ENCODE measurements at places on chromosomes 11 and 22.

DNA sequence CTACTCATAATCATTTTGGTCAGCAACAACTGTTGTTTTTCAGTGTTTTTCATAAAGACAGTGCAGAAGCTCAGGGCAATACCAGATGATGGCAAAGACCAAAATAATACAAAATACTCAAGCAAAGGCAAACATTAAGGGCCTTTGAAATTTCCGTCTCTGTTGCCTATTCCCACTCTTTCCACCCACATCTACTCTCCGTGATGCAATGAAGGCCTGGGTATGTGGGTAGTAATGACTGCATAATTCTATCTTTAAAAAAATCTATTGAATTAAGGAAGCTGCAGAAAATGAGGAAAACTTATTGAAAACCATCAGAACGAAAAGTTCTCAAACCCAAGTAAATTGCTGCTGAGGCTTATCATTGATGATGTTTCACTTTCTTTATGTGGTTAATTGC lies 203.3 kb downstream of the MAML2 start:
- no peak for DNase-seq

DNA sequence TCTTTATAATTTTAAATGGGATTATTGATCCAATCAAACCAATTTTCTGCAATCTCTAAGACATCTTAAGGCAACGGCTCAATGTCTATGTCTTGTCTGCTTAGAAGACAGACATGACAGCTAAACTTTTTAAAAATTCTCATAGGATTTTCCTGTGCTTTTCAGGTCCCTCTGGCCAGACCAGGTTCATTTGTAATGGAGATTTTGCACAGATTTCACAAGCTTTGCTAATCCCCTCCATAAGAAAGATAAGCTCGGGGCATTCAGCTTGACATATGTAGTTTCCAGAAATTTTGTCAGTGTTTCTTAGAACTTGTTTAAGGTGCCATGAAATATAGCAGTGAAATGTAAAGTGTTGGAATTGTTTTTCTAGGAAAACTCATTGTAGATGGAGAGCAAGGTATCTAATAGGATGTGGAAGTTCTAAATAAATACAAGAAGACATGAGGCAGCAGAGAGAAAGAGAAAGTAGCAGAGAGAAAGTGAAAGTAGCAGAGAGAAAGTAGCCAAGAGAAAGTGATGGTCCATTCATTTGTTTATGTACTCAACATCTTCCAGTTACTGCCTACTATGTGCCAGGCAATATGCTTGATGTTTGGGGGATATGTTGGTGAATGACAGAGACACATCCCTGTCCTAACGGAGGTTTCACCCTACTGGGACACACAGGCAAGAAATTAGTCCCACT lies 219.1 kb upstream of the ARHGAP42 start:
- no peak for DNase-seq

GRCh38 chr11:23278121-23278520 lies 417.8 kb upstream of the CCDC179 start:
- no peak for DNase-seq

- DNase-seq: no peak
Observed at GRCh38 chr11:126722006-126722736, 278.4 kb downstream of the KIRREL3 start.

DNA sequence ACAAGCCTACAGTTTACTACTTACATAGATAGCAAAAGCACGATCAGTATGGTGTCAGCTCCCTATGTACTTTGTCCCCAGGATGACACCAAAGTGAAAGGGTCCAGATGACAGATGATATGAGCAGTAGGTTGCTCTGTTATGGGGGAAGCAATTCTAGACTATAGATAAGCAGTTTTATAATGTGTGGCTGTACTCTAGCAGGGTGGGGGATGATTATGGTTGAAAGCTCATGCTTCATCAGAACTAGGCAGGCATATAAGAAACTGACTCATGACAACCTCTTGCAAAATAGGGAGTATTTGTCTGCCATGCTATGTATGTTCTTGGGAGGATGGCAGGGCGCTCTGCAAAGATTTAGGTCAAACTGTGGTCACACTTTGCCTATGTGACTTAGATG lies 158.2 kb upstream of the ZBED5 start:
- DNase-seq: no peak

DNA sequence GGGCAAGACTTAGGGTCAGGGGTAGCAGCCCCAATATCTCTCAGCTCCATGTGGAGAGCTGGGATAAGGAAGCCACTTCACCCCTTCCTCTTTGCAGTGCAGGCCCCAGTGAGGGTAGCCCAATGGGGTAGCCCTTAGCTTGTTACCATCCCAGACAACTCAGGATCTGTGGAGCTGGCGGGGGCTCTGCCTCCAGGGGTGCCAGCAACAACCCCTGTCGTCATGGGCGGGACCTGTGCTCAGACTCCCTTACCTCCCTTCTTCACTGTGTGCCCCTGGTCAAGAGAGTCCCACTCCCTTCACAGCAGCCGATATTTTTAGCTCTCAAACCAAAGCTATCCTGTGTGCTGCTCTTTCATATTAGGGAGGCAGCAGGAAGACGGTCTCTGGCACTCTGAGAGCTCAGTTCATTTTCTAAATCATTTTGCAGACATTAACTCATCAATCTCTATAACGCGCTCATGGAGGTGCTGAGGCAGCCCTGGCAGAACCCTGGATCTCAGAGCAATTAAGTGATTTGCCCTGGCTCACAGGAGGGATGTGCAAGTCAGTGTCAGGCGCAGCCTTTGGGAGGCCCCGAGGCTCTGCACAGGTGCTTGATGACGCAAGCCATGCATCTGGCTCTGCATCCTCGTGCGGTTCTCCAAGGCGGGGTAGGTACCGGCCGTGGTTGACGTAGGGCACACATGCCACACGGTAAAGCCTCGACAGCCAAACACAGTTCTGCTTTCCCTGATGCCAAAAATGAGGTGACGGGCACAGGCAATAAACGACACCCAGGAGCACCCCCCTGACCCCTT lies 357.6 kb downstream of the SHANK2 start:
- DNase-seq: no peak

GRCh38 chr22:46750863-46751443 lies 11.5 kb upstream of the TBC1D22A start:
- DNase-seq: no peak

DNA sequence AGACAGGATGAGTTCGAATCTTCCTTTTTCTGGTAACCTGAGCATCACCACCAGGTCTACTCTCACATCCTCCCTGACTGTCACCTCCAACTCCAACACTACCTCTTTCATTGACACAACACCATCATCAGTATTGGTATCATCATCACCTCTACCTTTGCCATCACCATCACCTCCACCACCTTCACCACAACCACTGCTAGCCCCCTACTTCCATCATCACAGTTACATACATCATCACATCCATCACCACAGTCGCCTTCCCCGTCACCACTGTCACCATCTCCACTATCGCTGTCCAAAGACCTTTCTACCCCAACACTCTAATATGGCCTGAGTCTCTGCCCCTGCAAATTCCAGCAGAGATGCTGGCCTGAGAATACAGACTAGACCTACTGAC lies 1.4 kb upstream of the INPP5J start:
- DNase-seq: no peak

GRCh38 chr11:26297189-26297975 lies 34.5 kb upstream of the ANO3 start:
- peak; percentile 45 for DNase-seq

DNA sequence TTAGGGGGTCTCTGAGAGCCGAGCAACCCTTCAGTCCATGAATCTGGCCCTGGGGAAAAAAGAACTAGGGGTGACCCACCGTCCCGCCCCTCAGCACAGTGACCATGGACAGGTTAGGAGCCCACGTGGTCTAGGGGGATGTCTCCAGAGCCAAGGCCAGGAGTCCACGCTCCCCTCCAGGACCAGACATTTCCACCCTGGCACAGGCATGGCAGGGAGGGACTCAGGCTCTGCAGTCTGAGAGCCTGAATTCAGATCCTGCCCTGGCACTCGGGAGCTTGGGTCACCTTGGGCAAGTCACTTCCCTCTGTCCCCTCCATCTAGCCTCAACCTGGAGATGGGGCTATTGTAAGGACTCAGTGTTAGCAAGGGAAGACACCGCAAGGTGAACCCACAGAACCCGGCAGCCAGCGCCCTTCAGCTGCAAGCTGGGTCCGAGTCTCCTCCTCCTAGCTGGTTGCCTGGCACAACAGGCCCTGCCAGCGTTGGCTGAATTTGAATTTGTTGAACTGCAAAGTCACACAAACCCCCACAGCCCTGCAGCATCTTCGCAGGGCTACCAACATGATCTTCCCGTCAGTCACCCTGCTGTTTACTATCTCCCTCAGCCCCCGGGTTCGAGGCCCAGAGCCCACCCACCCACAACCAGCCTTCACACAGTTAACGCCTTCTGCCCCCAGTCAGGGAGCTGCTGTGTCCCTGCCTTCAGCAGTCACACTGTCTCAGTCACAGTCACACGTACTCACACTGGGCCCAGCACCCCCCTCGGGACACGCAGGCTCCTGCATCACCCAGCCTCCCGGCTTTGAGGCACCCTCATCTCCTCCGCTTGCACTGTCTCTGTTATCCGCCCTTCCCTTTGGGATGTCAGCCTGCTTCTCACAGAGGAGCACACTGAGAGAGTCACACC lies 603 bp upstream of the PDGFB start:
- DNase-seq: no peak

DNA sequence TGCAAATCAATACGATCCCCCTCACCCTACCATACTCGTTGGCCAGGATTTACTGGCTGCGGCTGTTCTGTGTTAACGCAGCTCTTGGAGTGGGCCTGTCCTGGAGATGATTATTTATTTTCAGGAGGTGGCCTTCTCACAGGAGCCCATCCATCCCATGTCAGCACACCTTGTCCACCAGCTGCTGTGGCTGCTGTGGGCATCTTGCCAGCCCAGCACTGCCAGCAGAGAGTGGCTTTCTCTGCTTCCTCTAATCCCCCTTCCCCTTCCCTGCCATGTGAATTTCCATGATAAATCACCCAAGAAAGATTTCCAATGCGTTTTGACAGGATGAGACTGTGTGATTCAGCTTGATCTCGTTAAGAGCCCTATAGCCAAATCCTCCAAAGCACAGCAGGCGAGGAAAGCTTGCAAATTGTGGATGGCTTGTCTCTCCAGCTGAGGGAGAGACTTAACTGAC lies 309.1 kb upstream of the C11orf87 start:
- no peak for DNase-seq

DNA sequence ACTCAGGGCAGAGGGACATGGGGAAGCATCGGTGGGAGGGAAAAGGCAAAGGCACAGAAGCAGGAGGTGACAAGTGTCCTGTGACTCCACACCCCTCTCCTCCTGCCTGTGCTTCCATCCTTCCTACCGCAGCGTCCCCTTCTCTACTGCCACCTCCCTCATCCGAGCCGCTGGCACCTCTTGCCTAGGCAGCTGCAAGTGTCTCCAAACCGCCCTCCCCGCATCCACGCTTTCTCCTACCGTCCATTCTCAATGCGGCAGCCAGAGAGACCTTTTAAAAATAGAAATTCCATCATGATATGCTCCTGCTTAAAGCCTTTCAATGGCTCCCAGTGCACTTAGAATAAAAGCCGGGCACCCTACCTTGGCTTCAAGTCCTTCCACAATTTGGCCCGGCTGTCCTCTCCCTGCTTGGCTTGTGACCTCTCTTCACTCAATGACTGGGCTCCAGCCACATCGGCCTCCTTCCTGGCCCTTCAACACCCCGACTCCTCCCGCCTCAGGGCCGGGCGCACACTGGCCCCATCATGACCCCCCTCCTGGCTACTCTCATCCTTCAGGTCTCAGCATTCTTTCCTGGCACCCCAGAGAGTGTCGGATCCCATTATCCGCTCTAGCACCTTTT lies 16.5 kb downstream of the LRRC10B start:
- DNase-seq: no peak

- no peak for DNase-seq
Observed at GRCh38 chr11:70322666-70323065, 52.2 kb downstream of the PPFIA1 start.

DNA sequence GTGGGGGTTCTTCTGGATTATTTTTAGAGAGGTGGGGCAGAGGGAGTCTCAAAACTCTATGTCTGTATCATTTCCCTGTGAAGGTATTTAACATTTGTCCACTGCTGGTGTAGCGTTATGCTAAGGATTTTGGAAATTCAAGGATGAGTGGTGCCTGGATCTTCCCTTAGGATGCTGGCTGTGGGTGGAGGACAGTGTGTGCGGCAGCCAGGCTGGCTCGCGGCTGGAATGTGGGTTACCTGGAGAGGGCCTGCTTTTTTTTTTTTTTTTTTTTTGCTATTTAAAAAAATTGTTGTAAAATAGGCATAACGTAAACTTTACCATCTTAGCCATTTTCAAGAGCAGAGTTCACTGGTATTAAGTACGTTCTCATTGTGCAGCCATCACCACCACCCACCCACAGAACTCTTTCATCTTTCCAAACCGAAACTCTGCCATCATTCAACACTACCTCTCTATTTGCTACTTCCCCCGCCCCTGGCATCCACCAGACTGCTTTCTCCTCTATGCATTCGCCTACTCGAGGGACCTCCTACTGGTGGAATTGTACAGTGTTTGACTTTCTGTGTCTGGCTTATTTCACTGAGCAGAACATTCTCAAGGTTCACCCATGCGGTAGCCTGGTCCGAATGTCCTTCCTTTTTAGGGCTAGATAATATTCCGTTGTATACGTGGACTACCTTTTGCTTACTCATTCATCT lies 67.1 kb downstream of the PARVB start:
- no peak for DNase-seq

DNA sequence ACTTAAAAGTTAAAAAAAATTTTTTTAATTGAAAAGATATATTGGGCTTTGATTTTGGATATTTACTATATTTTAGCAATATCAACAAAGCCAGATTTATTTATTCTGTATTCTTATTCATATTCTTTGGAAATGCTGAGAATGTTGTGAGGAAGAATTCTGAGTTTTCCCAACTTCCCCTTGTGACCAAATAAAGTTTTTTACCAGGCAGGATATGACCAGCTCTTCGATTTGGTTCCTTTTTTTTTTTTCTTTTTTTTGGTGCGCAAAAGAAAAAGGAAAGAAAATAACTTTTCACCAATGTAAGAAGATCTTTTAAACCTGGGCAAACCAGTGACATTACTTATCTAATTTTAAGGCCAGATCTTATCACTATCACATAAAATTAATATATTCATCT lies 12.9 kb downstream of the TCP11L1 start:
- no peak for DNase-seq

GRCh38 chr11:118703563-118704106 lies 24.2 kb upstream of the TREH start:
- no peak for DNase-seq

DNA sequence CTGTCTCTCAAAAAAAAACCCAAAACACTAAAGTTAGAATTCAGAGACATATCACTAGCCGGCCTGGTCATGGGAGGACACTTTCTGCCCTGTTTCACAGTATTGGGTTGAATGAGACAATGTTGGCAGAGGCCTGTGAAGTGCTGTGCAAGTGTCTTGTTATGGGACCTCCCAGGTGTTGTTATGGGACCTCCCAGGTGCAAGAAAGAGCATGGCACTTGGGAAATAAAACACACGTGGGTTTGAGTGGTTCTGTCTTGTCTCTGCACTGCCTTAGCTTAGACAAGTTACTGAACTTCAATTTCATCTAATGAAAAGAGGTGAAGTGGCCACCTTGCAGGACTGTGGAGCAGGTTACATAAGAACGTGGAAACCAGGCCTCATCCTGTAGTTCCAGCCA lies 28.9 kb upstream of the RAB1B start:
- DNase-seq: no peak

- no peak for DNase-seq
Observed at GRCh38 chr11:76327202-76327601, 53.7 kb downstream of the THAP12 start.

Measured in GM13977 (cell line).